ENCODE measurements at places on chromosomes 2 and 18.

GRCh38 chr2:128593518-128593878 is 274.8 kb upstream of the HS6ST1 start:
- DNase-seq, result no peak

- no peak for DNase-seq
Observed at GRCh38 chr2:113129519-113130078, 2.2 kb downstream of the IL1RN start.

DNA sequence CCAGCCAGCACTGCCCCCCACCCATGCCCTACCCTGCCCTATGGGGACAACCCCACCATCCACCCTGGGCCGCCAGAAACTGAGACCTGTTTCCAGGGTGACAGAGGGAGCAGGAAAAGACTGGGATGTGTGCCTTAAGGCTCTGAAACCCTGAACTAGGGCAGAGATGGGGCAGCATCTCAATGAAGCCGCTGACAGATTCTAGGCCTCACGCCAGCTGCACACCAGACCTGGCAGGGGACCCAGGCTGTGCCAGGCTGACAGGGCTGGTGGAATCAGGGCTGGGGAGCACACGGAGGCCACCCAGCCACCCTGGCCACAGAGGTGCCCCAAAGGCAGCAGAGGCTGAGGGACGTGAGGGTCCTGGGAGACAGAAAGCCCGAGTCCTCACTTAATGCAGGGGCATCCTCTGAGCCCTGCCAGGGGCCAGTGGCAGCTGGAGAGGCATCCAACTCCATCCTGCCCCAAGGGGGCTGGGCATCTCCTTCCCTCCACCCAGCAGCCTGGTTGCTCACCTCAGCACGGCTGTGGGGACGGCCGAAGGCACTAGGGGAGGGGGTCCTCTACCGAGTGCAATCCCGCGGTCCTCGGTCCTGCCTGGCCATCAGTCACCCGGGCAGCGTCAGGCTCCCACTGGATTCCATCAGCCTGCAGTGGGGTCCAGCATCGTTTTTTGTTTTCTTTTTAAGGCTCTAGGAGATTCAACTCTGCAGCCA is 169.2 kb downstream of the ZFP36L2 start:
- DNase-seq, result no peak

- no peak for DNase-seq
Observed at GRCh38 chr2:1521878-1522830, 108.9 kb downstream of the TPO start.

GRCh38 chr2:2683606-2684224 is 352.6 kb upstream of the MYT1L start:
- no peak for DNase-seq

- DNase-seq, result no peak
Observed at GRCh38 chr2:153509133-153509532, 30.6 kb upstream of the RPRM start.

DNA sequence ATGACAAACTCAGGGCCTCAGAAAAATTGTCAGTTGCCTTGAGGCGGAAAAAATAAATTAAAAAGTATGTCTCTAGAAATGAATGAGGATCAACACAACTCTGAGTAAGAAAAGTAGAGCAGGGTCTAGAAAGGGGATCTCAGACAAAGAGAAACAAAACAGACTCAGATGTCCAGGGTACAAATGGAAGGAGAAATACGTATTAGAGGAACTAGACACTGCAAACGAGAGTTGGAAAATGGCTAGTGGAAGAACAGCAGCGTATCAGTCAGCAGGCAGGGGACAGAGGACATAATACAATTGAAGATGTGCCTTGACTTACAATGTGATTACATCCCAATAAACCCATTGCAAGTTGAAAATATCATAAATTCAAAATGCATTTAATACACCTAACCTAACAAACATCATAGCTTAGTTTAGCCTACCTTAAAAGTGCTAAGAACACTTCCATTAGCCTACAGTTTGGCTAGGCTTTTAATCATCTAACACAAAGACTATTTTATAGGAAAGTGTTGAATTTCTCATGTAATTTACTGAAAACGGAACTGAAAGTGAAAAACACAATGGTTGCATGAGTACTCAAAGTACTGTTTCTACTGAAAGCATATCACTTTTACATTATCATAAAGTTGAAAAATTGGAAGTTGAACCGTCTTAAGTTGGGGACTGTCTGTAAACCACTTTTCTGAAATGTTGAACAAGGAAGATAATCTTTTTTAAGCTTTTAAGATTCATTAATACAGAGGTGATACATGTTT is 182.8 kb downstream of the NBAS start:
- DNase-seq, result no peak

DNA sequence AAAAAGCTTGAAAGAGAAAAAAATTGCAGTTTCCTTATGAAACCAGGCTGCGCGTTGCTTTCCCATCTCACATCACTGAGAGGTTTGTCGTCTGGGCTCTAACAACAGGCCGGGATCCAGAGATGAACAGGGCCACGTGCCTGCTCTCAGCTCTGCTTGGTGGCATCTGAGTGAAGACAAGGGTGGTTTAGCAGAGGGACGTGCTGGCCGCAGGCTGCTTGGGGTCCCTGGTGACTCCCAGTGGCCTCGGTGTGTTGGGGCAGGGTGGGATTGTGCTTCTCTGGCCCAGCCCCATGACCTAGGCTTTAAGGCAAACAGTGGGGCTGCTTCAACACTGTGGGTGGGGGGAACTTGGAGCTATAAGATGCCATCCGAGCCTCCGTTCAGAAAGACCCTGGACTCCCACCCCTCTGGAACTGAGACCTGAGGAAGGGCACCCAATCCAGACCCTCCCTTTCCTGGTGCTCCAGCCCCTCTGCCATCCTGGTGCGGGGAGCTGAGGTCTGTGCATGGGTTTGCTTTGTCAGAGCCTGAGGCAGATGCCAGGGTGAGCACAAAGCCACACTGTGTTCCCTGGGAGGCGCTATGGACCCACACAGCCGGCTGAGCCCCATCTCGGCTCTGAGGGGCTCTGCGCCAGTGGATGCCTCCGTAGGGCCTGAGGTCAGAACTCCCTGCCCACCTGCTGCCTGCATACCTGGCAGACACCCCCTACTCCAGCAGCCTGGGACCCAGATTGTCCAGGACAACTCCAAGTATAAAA is 18.4 kb upstream of the HPCAL1 start:
- no peak for DNase-seq

DNA sequence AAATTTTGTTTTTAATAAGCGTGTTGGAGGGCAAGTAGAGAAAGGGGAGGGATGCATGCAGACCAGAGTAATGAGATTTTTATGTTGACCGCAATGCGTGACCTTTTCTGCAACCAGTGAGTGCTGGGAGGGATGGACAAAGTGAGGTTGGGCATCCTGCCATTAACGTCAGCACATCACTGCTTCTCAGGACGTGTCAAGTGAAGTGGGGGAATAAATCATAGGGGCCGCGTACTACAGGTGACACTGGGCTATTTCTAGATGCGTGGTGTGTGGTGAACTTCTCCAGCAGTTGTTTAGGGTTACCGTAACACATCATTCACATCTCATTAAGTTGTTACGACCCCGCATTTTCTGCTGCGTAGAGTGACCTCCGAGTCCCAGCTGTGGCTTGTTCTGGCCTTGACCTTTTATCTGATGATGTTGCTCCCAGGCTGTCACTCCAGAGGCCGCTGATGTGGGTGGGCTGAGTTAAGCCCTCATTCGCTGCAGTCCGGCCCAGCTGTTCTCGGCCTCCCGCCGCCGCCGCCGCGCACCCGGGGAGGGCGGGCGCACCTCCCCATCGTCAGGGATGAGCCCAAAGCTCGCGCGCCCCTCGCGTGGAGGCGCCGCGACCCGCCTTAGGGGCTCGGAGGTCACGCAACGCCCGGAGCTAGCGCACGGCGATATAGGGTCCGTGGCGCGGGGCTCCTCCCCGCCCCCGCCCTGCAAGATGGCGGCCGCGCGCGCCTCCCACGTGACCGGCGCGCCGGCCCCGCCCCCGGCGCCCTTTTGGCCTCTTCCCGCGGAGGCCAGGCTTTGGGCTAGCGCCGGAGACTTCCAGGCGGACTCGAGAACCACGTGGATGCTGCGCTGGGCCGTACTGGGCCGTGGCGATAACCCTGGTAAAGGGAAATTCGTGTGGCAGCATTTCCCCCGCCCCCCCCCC is 3.5 kb downstream of the ZCCHC2 start:
- DNase-seq, result peak; percentile 65

GRCh38 chr2:182870227-182870626 is 3.8 kb upstream of the FRZB start:
- DNase-seq, result no peak

GRCh38 chr2:82062463-82062862 is 1757.9 kb upstream of the LRRTM1 start:
- DNase-seq, result no peak

DNA sequence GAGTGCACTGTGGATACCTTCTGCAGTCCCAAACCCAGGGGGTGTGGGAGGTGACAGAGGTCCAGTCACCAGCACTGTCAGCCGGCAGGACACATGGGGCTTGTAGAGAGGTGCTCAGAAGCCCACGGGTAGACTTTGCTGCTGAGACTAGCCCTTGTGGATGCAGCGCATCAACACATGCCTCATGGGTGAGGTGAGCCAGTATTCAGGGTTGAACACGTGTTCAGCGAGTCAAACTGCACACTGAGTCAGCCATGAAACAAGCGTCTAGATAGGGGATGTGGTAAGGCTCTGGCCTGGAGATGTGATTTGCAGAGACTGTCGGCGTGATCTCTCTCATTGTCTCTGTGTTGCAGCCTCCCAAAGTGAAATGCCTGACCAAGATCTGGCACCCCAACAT is 35.8 kb upstream of the SCLY start:
- DNase-seq, result peak; percentile 81

DNA sequence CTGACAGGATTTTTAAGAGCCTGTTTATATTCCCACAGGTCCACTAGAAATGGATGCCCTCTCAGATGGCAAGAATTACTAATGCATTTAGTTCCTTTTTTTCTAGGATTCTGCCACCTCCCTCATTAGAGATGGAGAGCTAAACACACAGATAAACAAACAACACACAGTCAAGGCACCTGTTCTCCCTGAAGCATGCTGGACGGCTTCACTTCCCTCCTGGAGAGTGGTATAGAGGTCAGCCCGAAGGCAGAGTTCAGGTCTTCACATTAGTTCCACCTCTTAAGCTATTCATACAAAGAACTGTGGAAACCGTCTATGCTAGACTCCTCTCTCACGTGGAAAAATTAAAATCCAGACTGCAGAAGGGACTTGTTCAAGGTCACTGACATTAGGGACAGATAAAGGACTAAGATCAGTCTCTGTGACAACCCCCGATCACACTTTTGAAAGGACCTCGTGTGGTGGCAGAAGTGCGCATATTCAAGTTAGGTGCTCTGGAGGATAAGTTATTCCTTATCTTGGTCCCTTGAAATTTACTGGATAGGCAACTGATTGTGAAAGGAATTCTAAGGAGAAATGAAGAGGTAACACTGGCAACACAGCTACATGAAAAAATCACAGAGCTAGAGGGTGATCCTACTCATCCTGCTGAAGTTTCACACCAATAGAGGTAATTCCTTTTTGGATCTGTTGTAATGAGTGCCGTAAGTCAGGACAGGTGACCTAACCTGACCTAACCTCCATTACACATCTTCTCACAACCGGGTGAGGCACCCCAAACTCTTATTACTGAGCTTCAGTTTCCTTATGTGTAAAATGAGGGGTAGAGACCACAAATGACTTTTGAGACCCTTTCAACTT is 75.1 kb downstream of the SPRED2 start:
- DNase-seq, result no peak

GRCh38 chr2:203579730-203580129 is 44.6 kb upstream of the RAPH1 start:
- no peak for DNase-seq

- DNase-seq, result no peak
Observed at GRCh38 chr2:137047369-137047768, 282.0 kb downstream of the THSD7B start.

Data from fibroblast of skin of right biceps (primary cell).